Hematopoietic multipotent progenitor cell treated with erythropoietin and hydrocortisone succinate and interleukin-3 and kit ligand, for 6 days (in vitro differentiated cells): ENCODE measurements at places on chromosomes 2 and 18.

DNA sequence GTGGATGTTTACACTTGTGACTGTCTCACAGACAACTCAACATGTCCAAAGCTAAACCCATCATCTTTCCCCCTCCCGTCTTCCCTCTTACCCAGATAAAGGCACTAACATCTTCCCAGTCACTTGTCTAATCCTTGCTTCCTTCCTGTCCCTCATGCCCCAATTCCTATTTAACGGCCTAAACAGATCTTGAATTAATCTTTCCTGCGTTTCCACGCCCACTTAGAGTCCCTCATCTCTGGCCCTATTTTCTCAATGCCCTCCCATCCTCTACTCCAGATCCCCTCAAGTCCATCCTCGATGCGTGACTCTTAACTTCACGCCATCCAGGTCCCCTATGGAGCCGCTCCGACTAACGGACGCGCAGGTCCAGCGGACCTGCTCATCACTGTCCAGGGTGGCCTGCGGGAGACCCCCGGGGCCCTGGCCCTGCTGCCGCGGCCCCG lies 682 bp upstream of the SCLY start:
- peak; percentile 57 for DNase-seq

DNA sequence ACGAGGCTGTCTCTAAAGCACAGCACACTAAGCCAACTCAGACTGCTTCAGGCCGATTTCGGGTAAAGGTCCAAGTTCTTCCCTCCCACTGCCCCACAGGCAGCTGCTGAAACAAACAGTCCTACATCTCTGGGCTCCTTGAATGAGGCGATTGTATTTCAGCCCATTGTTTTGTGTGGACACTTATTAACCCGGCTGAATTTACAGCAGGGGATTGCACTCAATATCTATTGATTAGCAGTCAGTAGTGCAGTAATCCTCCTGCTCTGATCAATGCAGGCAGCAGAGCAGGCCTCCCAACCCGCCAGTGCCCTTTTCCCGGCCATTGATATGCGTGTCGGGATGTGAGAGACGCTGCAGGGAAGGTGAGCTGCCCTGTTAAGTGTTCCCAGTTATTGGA lies 330.1 kb downstream of the CMPK2 start:
- DNase-seq, result no peak

DNA sequence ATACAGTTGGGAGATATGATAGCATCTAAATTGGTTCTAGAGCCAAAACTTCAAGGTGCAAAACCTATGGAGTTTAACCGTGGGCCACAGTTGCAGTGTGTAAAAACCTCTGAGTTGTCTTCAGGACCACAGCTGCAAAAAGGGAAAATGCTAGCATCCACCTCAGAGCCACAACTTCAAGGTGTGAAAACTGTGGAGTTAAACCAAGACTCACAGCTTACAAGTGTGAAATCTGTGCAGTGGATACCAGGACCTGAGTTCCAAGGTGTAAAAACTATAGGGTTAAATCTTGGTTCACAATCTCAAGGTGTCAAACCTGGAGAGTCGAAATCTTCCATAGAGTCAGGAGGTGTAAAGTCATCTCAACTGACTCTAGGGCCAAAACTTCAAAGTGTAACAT lies 10.4 kb upstream of the ZNF512 start:
- DNase-seq, result no peak

DNA sequence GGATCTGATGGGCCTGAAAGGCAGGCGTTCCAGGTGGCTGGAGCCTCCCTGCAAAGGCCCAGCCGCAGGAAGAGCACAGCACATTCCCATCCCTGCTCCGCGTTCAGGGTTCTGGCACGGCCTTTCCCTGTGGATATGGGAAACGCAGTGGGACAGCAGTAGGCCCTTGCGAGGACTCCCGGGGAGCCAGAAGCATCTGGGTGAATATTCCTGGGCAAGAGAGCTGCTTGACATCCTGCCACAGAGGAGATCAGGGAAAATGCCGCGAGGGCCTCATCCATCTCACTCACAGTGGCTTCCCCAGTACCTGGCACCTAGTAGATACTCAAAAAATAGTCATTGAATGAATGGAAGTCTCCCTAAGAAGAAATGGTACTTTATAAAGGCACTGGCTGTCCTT lies 3.1 kb upstream of the ADCY3 start:
- no peak for DNase-seq

- peak; percentile 63 for DNase-seq
Measured at GRCh38 chr2:112168422-112169124, 30.4 kb downstream of the FBLN7 start.
